ENCODE measurements at places on chromosomes 4 and X. TPM values are rescaled to one million over a fixed set of nuclear protein-coding genes. Genes with fewer than 3 reads are reported as not detected.

The AWAT1 gene
- total RNA-seq, result not detected

The TIMM8A gene
- 22.5 TPM for total RNA-seq

The ZMYM3 gene
- total RNA-seq, result 14.7 TPM

The PAGE1 gene
- total RNA-seq, result not detected

The USP51 gene
- total RNA-seq, result 0.13 TPM

The PRKG2 gene
- total RNA-seq, result 11.0 TPM
